ENCODE measurements at places on chromosomes 7 and 10. TPM values are rescaled to one million over a fixed set of nuclear protein-coding genes. Genes with fewer than 3 reads are reported as not detected.

SPDYE18 gene
- total RNA-seq, result 0.86 TPM

GRCh38 chr10:63628526-63629362 lies 107.5 kb downstream of the REEP3 start:
- no peak for DNase-seq

GRCh38 chr10:45147000-45147399 lies 146.3 kb downstream of the ZNF22 start:
- no peak for DNase-seq

DNA sequence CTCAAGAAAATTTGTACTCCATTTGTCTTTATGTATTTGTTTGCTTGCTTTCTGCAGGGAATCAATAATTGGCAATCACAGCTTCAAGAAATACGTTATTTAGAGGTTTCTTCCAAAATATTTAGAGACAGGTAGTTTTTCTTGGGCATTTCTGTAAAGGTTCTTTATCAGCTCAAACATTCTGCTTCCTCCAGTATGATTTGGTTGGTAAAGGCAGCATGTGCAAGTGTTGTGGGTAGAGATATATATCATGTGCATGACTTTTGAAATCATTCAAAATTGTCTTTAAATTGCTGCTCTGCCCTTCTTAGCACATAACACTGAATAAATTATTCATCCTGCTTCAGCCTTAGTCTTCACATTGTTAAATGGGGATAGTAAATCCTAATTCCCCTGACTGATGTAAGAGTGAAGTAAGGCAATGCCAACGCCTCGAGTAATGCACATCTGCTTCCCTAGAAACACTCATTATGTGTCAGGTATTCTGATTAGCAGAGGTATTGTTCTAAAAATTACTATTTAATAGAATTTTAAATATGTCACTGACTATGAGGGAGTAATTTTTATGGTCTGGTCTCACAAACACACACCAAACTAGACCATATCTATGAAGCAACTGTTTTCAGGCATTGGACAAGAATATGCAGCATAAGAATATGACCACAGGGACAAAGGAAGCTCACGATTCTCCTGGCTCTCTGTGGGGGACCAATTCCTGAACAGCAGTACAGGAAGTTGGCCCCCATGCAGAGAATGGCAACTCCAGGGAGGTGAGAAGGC lies 77.3 kb upstream of the AKR1E2 start:
- DNase-seq, result no peak

GRCh38 chr10:5499493-5500140 lies at the start of gene CALML5:
Gene CALML5, minus strand, starts transcription at chr10:5499570. Its CDS starts 132 bp downstream, at chr10:5499438.
- no peak for DNase-seq

Measured in spleen (tissue), 13 donors.